ENCODE measurements at places on chromosomes 1 and 21. TPM values are rescaled to one million over a fixed set of nuclear protein-coding genes. Genes with fewer than 3 reads are reported as not detected.

DNA sequence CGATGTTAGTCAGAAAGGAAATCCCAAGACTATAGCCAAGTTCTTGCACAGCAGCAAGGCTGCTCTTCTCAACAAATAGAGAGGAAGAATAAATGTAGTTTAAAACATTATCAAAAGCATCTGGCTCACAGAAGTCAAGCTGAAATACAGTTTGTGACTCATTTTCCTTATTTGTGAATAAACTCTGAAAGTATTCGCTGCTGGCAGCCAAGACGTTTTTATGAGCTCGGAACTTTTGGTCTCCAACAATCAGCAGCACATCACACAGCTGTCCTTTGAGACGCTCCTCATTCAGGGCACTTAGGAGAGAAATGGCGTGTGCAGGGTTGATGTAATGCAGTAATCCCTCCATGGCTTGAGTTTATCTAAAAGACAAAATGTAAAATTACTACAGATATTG is 16.4 kb downstream of the ZBTB21 start:
- no peak for DNase-seq

BMP8A gene
- 0.60 TPM for total RNA-seq

PSRC1 gene
- total RNA-seq: 0.68 TPM

DNA sequence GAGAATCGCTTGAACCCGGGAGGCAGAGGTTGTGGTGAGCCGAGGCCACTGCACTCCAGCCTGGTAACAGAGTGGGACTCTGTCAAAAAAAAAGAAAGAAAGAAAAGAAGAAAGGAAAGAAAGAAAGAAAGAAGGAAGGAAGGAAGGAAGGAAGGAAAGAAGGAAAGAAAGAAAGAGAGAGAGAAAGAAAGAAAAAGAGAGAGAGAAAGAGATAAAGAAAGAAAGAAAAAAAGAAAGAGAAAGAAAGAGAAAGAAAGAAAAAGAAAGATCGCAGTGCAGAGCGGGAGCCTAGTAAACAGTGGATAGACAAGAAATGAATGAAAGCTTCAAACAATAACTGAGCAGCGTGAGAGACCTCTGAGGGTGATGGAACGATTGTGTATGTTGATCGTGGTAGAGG is 20.6 kb upstream of the GRHL3 start:
- DNase-seq: no peak

OLFML3 gene
- 27.2 TPM for total RNA-seq

A3GALT2 gene
- total RNA-seq: not detected
